ENCODE measurements at places on chromosomes 16 and 17. TPM values are rescaled to one million over a fixed set of nuclear protein-coding genes. Genes with fewer than 3 reads are reported as not detected.

AGRP gene
- total RNA-seq: not detected

KCTD19 gene
- 0.11 TPM for total RNA-seq

ENGASE gene
- 54.5 TPM for total RNA-seq

STRADA gene
- total RNA-seq: 26.4 TPM

HIC1 gene
- total RNA-seq: 4.2 TPM

KRTAP2-3 gene
- total RNA-seq: 3.9 TPM

KRT14 gene
- total RNA-seq: 4,210 TPM

PDP2 gene
- total RNA-seq: 6.6 TPM

TUBG2 gene
- 19.3 TPM for total RNA-seq

TAOK2 gene
- total RNA-seq: 39.7 TPM

CLEC19A gene
- not detected for total RNA-seq

SLC16A13 gene
- total RNA-seq: 2.2 TPM

PRSS27 gene
- 1.3 TPM for total RNA-seq
